ENCODE measurements at places on chromosomes 5 and 9.

- DNase-seq: no peak
Measured at GRCh38 chr5:7515284-7515914, 119.5 kb downstream of the ADCY2 start.

- no peak for DNase-seq
Measured at GRCh38 chr5:94699562-94699961, 81.1 kb downstream of the SLF1 start.

DNA sequence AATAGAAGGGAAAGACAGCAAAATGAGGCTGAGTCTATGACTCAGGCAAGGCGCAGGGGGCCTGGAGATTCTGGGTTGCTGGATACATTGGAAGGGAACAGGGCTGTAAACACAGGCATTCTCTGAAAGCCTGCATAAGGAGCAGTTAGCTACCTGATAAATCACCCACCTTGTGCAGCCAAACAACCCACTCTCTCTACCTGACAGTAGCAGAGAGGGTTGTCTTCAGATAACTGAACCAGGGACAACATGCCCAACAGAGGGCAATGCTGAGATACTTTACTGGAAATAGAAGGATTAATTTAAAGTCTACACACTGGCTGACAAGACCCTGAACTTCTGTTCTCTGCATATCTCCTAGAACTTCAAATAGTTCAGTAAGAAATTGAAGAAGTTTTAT lies 161.6 kb downstream of the KCTD16 start:
- DNase-seq: no peak

DNA sequence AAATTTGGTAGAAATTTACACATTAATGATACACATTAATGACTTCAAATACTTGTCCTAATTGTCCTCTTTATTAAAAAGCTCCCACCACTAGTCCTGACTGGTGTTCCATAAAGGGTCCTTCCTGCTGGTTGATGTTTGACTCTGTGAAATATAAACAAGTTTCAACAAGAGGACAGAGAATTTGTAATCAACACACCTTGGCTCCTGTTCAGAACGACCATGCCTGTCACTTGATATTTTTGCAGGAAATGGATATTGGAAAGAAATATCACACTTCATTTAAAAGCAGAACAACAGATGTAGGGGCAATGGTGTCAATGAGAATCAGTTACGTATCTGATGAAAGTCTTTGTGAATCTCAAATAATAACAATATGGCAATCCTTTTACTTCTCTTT lies 211.7 kb downstream of the ENC1 start:
- no peak for DNase-seq

- DNase-seq: no peak
Measured at GRCh38 chr9:114371973-114372917, 15.5 kb downstream of the AKNA start.

GRCh38 chr5:96781031-96781971 lies 26.4 kb downstream of the ERAP1 start:
- no peak for DNase-seq

GRCh38 chr5:76617675-76618074 lies 5.5 kb downstream of the F2RL2 start:
- no peak for DNase-seq

GRCh38 chr5:115501464-115502210 lies 42.9 kb downstream of the FEM1C start:
- DNase-seq: no peak

GRCh38 chr9:96317335-96317980 lies 15.5 kb upstream of the HSD17B3 start:
- peak; percentile 44 for DNase-seq

DNA sequence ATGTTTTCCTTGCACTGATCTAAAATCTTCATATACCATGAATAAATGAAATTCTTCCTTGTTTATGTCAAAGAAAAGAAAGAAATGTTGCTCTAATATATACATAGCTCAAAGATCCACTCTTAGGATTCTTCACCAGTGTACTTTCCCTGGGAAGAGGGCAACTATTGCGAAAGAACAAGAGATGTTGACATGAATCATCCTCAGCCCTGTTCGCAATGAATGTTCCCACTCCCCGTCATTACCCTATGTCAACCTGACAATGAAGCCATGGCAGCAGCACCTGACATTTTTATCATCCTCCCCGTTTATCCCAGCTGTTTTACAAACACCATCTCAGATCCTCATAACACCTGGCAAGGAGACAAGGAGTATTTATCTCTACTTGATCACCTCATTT lies 409.1 kb upstream of the GRIA1 start:
- DNase-seq: no peak

DNA sequence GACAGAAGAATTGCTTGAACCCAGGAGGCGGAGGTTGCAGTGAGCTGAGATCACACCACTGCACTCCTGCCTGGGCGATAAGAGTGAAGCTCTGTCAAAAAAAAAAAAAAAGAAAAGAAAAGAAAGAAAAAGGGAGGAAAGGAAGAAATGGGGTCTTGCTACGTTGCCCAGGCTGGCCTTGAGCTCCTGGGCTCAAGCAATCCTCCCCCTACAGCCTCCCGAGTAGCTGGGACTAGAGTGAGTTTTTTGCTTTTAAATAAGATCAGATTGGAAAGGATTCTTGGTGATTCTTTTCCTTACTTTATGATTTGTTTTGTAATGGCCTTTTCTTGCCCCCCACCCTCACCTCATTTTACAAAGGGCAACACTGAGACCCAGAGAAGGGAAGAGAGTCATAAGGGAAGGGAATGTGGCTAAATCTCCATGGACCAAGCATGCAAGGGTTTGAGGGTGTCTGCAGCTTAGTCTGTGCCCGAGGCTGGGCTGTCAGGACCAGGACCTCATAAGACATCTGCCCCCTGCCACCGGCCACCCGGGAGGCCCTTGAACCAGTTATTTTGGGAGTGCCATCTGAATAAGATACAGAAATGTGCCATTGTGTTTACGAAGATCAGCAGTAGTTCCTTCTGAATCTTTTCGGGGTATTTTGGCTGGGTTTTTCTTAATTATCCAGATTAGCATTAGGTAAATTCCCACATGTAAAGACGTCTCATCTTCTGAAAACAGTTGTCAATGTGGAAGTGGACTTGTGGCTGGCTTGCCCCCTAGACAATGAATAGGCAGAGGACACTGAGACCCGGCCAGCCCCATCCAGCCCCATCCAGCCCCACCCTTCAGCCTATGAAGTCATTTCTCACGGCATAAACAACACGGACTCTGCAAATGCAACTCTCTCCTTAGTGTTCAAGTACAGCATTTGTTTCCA lies 44.5 kb upstream of the GRHPR start:
- no peak for DNase-seq

DNA sequence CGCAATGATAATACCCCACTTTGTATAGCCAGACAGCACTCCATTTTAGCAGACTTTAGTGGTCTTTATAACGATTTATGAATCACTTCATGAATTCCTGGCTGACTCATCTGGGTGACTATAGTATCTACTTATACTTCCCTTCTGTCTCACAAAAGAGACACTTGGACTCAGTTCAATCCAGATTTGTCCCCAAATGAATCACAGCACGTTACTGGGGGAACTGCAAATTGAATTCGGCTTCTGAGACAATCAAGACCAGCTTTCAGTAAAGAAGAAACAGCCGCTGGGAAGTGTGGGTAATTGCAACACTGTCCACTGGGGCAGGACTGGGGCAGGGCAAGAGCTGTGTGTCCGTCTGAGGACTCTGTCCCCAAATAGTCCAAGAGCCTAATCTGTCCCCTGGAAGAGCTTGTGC lies 337.3 kb upstream of the RFX3 start:
- DNase-seq: no peak

- no peak for DNase-seq
Measured at GRCh38 chr5:143955141-143955540, 143.2 kb downstream of the HMHB1 start.

GRCh38 chr9:71755230-71755629 lies 13.1 kb downstream of the CEMIP2 start:
- DNase-seq: no peak

- DNase-seq: no peak
Measured at GRCh38 chr5:178788381-178789085, 58.1 kb upstream of the ZNF354A start.

DNA sequence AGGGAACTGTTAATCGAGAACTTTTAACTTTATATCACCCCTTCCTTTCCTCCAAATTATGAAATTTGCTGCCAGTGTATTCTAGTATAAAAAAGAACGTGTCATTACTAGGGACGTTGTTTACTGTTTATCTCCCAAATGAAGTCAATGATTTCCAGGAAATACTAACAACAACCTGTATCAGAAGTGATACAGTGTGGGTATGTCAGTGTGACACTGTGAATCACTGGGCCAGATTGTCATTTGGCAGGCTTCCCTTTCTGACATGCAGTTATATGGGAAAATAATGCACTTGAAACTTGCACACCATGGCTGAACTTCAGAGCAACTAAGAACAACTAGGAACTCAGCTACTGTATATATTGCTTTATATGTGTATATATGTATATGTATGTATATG lies 12.6 kb downstream of the ZNF462 start:
- DNase-seq: no peak

GRCh38 chr5:171692107-171692506 lies 93.5 kb upstream of the SMIM23 start:
- DNase-seq: no peak

GRCh38 chr5:10118150-10118549 lies 131.5 kb downstream of the ATPSCKMT start:
- DNase-seq: no peak

GRCh38 chr5:68215898-68216244 lies 315 bp downstream of the PIK3R1 start:
- no peak for DNase-seq

- DNase-seq: no peak
Measured at GRCh38 chr5:58085800-58086199, 374.1 kb downstream of the PLK2 start.

DNA sequence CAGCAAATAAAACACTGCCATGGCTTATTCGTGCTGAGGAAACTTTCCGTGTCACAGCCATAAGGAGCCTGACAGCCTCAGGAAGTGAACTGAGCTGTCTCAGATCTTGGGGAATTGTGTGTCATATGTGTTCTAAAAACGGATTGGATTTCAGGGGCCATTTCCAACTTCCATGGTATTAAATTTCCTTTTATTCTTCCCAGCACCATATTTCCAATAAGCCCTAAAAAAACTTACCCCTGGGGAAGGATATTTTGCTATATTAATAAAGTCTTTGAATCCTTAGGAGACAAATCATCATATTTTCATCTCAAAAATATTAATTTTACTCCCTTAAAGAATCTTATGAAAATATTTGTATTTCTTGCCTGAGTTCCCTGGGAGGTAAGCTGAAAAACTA lies 93.9 kb downstream of the LHFPL2 start:
- DNase-seq: no peak

DNA sequence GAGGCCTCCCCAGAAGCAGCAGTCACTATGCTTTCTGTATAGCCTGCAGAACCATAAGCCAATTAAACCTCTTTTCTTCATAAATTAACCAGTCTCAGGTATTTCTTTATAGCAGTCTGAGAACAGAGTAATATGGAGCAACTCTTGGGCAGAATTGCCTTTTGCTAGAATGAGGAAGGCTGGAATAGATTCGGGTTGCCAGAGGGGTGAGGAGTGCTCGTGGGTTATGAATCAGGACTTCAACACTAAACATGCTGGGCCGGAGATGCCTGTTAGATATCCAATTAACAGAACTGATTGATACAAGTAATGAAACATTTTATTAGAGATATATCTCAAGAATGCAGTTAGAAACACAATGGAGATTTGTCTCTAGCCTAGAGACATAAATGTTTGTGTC lies 140.9 kb upstream of the MAP3K1 start:
- DNase-seq: no peak

DNA sequence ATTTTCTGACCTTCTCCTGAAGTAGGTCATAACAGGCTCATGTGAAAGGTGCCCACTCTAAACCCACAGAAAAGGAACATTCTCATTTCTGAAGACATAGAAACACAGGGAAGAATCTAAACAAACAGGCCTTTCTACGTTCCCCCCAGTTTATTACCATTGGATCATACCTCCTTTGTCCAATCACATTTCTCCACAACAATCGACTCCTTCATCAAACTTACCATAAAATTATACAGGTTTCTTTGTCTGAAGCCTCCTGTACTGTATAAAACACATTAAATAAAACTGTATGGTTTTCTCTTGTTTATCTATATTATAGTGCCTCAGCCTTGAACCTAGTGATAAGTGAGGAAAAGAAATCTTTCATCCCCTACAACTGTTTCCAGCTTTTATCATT lies 340.7 kb downstream of the ENC1 start:
- DNase-seq: no peak

DNA sequence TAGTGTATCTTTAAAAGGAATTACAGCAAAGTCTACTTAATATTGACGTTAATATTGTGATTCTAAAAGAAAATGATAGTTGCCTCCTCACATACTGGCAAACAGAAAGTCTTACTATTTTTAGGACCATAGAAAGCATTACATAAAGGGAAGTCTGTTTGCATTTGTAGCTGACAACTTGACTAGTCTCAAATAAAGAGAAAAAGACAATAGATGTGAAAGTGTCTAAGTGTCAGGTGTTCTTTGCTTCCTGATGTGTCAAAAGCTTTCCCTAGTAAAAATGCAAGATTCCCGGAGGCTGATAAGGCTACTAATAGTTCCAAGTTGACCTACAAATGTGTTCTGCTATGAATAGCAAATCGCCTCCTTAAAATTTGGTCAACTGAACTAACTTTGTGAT lies 259.7 kb downstream of the CDH10 start:
- DNase-seq: no peak

- no peak for DNase-seq
Measured at GRCh38 chr9:109766351-109766750, 13.6 kb upstream of the PALM2AKAP2 start.

- DNase-seq: no peak
Measured at GRCh38 chr5:110865400-110866094, 126.7 kb downstream of the SLC25A46 start.

GRCh38 chr9:121239071-121239470 lies 28.9 kb upstream of the GSN start:
- DNase-seq: no peak

GRCh38 chr5:172994405-172994804 lies 10.8 kb downstream of the ATP6V0E1 start:
- DNase-seq: no peak

DNA sequence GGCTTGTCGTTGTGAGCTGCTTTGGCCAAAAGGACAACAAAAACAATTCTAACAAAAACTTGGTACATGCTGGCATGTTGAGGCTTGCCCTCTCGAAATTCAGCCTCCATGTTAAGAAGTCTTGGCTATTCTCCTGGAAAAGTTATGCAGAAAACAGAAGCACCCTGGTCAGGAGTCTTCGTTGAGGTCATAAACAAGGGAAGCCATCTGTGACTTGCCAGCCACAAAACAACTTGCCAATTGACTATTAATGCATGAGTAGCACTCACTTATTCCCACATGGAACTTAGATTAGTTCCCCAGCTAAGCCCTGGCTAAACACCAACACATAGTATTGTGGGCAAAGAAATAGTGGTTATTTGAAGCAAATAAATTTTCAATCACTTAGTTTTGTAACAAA lies 521.0 kb upstream of the CHD1 start:
- DNase-seq: no peak
